Right renal cortex interstitium (tissue), 3 donors: ENCODE measurements at places on chromosomes 3 and 15. TPM values are rescaled to one million over a fixed set of nuclear protein-coding genes. Genes with fewer than 3 reads are reported as not detected.

DNA sequence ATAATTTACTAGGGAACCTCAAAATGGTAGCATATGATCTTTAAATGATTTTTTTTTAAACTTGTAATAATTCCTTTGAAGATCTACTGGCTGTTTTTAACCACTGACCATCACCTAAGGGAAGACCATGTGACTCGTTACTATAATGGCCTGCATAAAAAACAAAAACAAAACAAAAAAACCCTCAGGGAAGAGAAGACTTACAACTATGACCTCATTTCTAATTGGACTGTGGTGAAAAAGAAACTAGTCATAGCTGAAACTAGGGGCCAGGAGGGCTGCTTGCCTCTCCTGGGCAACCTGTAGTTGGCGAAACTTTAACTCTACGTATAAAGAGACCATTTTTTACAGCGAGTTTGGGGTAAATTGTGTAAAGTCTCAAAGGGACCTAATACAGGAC lies 23.0 kb downstream of the PAQR9 start:
- no peak for DNase-seq

DNA sequence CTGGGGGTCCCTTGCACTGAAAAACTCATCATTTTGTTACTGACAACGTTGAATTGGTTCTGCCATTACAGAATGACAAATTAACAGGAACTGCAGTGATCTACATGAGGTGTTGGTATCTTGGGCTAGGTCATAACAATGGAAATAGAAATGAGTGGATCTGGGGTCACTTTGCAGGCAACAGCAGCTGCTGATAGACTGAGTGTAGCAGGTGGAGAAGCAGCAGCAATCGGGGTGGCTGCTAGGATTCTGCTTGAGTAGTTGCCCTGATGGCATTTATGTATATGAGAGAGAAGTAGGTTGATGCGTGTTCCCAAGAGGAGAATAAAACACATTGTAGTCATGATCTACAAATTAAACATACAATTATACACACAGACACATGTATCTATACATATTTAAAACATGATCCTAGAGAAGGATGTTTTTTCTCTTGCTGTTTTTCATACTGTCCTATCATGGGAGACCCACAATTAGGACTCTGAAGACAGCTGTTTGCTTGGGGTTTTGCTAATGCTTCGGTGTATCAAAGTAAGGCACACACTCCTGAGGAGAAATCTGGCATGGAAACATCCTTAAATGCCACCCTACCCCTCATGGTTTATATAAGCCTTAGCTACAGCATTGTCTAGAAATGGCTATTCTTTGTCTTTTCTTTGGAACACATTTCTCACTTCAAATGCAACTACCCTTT lies 15.8 kb upstream of the THBS1 start:
- DNase-seq = no peak

CDHR4 gene
- not detected for polyA plus RNA-seq

DNA sequence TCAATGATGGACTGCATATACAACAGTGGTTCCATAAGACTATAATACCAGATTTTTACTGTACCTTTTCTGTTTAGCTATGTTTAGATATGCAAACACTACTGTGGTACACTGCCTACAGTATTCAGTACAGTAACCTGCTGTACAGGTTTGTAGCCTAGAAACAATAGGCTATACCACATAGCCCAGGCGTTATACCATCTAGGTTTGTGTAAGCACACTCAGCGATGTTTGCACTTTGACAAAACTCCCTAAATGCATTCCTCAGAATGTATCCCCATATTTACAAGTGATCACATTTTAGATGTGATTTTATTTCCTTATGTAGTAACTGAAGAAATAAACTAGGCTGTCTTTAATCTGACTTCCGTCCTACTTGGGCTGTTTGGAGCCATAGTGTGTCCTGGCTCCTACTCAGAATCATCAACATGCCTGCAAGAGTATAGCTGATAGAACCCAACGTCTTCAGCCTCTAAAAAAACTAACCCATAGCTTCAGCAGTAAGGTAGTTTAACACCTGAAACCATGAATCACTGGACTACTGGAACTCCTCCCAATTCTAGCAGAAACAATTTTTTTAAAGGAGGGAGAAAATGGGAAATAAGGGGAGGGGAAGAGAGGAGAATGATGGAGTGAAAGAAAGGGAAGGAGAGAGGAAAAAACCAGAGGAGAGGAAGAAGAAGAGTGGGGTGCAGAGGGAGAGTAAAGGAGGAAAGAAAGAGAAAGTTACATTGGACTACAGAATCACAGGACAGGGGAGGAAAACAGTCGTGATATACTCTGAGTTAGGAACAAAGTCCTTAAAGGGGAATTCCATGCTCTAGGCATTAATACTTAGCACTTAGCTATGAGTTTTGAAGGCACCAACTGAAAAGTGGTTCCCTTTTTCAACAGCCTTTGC lies 67.7 kb upstream of the PLXND1 start:
- no peak for DNase-seq

GRCh38 chr3:14057701-14058100 lies 67.0 kb downstream of the CHCHD4 start:
- DNase-seq = no peak

- DNase-seq = no peak
These were observed 170.2 kb upstream of the TLE3 start for GRCh38 chr15:70267879-70268278.

DNA sequence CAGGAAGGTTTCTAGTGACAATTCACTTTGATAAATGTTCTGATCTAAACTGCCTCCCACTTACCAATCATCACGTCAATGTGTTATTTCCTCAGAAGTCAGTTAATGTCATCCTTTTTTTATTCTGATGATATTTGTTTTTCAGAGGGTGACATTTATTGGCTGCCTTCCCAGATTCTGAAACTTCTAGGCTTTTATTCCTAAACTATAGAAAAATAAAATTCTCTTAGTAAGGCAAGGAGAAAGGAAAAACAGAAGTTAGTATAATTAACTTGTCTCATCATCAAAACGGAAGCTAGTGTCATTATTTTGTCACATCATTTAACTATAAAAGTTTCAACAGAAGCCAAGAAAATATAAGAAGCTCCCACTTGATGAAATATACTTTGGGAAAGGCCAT lies 100.0 kb upstream of the C3orf80 start:
- no peak for DNase-seq

KLF13 gene
- polyA plus RNA-seq = 72.8 TPM

MESP1 gene
- 1.5 TPM for polyA plus RNA-seq

RTP1 gene
- polyA plus RNA-seq = not detected

GRCh38 chr3:29416514-29416913 lies 135.6 kb downstream of the RBMS3 start:
- no peak for DNase-seq

- no peak for DNase-seq
These were observed at the start of gene CMTM7 for GRCh38 chr3:32391643-32392535. Gene CMTM7 (plus strand): TSS chr3:32391853. CDS start chr3:32391907, 54 bp downstream.

DNA sequence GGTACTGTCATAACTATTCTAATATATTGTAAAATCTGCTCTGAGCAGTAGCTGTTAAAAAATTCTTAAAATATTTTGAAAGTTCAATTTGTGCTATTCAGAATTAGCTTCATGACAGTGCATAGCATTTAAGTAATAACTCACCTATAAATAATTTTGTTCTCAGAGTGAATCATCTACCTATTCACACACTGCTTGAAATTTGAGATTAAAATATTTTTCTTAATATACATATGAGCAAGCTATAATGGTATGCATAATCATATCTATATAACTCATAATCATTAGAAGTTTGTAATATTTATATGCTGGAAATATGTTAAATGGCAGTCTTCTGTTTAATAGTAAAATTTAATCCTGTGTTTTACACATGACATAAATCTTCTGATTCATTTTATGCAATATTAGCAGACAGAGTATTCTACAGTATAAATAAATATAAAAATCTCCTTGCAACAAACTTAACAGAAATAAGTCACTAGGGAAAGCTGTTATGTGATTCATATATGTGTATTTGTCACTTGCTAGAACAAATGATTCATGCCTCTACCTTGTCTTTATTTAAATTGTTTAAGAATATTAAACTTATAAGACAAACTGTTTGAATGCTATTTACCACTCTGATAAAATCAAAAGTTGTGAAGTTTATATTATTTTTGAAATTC lies 710.8 kb downstream of the PLOD2 start:
- no peak for DNase-seq

- DNase-seq = no peak
These were observed 5.0 kb downstream of the ACOX2 start for GRCh38 chr3:58531956-58532355.

GRCh38 chr15:29692527-29692926 lies 129.7 kb downstream of the TJP1 start:
- DNase-seq = no peak

MESP2 gene
- 0.58 TPM for polyA plus RNA-seq

GRCh38 chr15:52730173-52730572 lies 51.0 kb upstream of the ATOSA start:
- DNase-seq = no peak

DNA sequence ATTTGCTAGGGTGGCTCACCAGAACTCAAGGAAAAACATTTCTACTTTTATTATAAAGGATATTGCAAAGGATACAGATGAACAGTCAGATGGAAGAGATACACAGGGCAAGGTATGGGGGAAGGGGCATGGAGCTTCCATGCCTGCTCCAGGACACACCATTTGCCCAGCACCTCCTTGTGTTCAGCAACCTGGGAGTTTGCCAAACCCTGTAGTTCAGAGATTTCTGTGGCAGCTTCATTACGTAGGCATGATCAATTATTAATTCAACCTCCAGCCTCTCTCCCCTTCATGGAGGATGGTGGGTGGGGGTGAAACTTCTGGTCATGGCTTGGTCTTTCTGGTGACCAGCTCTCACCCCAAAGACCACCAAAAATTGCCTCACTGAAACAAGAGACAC lies 353.9 kb upstream of the THBS1 start:
- DNase-seq = no peak

DNA sequence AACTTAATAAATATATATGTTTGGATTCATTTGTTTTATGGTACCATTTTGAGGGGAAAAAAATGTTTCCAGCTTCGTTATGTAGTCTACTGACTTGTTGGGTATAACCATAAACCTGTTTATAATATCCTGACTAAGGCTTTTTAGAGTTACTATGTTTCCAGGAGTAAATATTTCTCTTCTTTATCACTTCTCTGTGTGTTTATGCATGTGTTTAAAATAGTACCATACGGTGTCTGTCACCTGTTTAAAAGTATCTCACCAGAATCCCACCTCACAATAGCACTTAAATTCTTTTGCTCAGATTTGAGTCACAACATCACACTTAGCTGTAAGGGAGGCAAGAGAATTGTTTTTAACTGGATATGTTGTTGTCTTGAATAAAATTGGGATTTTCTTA lies 15.1 kb downstream of the LACTB start:
- DNase-seq = no peak

DNA sequence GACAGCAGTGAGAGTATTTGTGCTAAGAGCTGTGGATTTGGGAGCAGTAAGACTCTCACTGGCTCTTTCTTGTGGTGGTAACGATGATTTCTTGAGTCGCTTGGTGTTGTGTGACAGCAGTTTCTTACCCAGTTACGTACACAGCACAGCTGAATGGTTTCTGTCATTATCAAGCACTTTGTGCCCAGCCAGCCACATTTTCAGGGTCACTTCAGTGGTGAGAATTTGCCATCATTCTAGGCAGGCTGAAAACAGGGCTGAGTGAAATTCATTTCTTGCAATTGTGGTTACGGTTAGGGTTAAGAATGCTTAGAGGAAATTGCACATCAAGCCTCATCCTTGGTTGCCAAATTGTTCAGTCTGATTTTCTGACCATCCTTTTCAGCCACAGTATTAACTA lies 130.1 kb downstream of the RYR3 start:
- DNase-seq = no peak

GRCh38 chr3:56415652-56416051 lies 52.6 kb downstream of the ERC2 start:
- no peak for DNase-seq
